ENCODE measurements at places on chromosomes 12 and 14.

GRCh38 chr12:106081606-106082005 lies 57.1 kb downstream of the NUAK1 start:
- no peak for DNase-seq

DNA sequence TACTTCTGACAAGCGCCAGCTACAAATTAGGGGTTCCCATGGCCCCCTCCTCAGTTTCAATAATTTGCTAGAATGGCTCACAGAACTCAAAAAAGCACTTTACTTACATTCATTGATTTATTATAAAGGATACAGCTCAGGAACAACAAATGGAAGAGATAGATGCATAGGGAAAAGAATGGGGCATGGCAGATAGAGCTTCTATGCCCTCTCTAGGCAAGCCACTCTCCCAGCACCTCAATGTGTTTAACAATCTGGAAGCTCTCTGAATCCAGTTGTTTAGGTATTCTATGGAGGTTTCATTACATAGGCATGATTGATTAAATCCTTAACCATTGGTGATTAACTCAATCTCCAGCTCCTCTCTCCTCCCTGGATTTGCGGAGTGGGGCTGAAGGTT lies 184.5 kb upstream of the DAAM1 start:
- DNase-seq: no peak

DNA sequence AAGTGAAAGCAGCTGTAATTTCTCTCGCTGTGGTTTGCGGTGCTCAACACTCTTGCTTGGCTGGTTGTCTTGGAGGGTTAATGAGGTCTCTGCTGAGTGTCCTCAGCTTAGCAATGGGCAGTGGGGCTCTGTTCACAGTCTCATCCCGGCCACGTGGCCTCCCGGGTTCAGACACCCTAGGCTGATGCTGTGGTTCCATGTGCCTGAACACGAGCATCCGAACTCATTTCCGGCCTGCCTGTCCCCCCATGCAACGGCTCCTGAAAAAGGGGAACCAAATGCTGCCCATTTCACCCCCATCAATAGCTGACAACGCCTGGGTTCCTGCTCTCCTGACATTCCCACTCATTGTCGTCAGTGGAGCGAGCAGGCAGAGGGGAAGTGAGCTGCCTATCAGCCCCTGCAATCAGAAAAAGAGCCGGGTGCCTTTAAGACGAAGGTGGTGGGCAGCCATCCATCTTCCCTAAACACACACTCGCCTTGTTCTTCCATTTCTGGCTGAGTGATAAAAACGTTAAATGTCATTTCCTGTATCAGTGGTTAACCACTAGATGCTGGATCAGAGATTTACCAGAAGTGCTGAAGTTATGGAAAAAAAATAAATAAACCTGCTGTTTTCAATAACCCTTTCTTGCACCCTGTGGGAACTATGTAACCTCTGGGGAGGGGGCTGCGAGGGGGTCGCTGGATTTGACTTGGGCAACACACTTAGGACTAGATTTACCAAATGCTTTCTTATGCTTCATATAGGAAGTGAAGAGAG lies 60.3 kb upstream of the BCL2L14 start:
- no peak for DNase-seq

- DNase-seq: no peak
Observed at GRCh38 chr12:6778217-6778573, 5.9 kb downstream of the LAG3 start.

- DNase-seq: no peak
Observed at GRCh38 chr12:111227476-111228420, 141.1 kb downstream of the PHETA1 start.

- DNase-seq: peak; percentile 84
Observed at GRCh38 chr14:22982477-22983245, at the start of gene AJUBA. TSS of gene AJUBA (minus strand) at chr14:22982551. CDS start at chr14:22982266, 285 bp downstream.

GRCh38 chr12:66392266-66392915 lies 90.1 kb downstream of the HELB start:
- DNase-seq: no peak

GRCh38 chr12:49274396-49275069 lies 9.7 kb downstream of the TUBA1C start:
- no peak for DNase-seq

DNA sequence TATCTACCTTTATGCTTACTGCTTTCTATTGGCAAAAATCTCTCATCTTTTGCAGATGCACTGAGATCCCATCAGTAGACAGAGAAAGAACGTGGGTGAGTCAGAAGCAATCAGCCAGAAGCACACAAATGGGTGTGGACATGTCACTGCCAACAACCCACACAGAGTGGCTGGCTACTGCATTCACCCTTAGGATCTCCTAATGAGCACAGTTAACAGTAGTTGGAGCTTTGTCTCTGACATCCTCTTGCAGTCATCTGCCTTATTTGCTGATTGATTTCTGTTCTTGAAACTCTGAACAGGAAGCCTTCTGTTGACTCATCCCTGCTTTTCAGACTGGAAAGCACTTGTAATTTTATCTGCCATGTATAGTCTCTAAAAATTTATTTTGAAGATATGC lies 117.2 kb downstream of the RGS6 start:
- peak; percentile 5 for DNase-seq

GRCh38 chr12:122137229-122137628 lies 36.8 kb downstream of the IL31 start:
- no peak for DNase-seq

GRCh38 chr14:81281332-81281731 lies 60.6 kb upstream of the GTF2A1 start:
- no peak for DNase-seq

GRCh38 chr12:50390316-50390741 lies 6.1 kb downstream of the FAM186A start:
- no peak for DNase-seq

DNA sequence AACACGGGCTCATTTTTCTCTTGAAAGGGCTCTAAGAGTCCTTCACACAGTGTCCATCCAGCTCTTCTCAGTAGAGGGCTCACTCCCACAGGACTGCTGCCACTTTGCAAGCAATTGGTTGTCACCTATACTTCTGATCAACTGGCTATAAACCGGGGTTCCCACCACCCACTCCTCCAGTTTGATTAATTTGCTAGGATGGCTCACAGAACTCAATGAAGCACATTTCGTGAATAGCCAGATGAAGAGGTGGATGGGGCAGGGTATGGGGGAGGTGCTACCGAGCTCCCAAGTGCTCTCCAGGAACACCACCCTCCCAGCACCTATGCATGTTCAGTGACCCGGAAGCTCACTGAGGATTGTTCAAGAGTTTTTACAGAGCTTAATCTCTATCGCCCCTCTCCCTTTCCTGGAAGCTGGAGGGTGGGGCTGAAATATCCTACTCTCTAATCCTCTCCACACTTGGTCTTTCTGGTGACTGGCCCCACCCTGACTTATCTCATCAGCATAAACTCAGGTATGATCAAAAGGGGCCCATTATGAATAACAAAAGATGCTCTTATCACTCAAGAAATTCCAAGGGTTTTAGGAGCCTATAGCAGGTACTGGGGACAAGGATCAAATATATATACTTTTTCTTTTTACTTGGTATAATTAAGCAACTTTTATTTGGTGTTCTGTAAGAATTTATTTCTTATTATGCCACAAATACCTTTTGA lies 13.9 kb upstream of the EGLN3 start:
- DNase-seq: no peak

DNA sequence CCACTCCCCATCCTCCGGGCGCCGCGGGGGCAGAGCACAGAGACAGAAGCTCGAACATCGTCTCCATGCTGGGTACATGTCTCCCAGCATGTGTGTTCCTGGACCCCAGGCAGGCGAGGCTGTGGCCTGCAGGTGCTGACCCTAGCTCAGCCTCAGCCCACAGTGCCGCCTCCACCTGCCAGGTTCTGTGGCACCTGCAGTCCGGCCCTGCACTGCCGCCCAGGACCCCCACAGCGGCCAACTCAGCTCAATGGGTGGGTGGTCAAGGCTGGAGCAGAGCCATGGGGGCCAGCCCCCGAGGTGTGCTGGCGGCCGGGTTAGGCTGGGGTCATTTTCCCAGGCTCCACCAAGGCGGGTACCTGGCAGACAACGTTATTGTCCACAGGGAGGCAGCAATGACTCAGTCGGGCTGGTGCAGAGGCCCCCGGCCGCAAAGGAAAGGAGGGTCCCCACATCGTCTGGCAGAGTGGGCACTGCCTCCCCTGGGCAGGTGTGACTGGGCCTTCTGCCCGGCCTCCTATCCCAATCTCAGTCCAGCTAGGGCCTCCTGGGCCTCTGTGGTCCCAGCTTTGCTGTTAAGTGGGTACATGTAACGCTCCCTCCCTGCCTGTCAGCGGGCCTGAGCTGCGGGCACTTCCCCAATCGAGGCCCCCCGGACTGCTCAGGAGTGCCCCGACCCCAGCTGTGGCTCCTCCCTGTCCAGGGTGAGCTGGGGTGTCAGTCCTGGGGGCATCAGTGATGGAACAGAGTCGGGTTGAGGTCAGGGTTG lies 20.2 kb upstream of the NUDT14 start:
- no peak for DNase-seq

- DNase-seq: peak; percentile 47
Observed at GRCh38 chr14:68978172-68978911, 760 bp downstream of the ACTN1 start.

DNA sequence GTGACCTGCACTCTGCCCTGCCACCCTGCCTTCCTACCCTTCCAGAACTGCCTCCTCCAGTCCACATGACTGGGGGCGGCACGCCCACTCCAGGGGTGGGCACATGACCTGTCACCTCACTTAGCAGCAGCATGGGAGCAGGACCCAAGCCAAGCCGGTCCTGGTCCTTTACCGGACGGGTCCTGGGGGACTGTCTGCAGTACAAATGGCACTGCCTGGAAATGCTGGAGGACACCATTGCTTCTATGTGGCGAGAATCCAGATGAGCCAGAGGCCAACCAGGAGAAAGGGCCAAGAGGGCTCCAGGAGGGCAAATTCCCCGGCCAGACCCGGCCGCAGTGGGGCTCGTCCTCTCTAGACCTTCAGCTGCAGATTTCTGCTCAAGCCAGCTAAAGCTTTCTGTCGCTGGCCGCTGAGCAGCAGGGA lies 33.1 kb downstream of the ITPK1 start:
- no peak for DNase-seq

DNA sequence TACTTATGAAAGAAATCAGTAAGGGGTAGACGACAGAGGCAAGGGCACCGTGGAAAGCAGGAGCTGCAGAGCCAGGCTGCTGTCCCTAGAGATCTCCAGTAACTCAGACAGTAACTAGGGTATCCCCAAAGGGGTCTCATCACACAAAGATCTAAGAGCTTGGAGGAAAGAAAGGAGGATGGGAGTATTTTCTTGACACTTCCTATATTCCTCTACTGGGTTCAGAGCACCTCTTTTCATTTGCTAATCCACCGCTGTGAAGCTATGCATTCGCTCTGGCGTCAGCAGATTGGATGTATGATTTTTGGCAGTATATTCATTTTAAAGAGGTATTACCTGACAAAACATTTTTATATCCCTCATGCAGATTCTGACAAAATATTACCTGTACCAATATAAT lies 12.6 kb downstream of the USP44 start:
- DNase-seq: no peak

GRCh38 chr12:93005928-93006392 lies 76.9 kb upstream of the EEA1 start:
- no peak for DNase-seq

DNA sequence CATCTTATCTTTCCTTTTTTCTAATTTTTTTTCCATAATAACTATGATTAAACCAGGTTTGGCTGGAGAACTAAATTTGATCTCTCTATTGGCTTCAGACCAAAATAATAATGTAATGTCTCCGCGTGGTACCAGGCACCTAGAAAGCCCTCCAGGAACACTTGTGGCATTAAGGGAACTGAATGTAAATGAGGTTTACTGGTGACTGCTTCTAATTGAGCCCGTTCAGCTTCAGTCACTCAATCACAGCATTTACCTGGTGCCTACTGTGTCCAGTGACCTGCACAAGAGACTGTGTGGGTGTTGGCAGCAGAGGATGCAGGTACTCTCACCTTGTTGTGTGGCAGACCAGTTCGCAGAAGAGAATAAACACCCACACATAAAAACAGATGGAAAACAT lies 302.5 kb downstream of the DPF3 start:
- DNase-seq: no peak

DNA sequence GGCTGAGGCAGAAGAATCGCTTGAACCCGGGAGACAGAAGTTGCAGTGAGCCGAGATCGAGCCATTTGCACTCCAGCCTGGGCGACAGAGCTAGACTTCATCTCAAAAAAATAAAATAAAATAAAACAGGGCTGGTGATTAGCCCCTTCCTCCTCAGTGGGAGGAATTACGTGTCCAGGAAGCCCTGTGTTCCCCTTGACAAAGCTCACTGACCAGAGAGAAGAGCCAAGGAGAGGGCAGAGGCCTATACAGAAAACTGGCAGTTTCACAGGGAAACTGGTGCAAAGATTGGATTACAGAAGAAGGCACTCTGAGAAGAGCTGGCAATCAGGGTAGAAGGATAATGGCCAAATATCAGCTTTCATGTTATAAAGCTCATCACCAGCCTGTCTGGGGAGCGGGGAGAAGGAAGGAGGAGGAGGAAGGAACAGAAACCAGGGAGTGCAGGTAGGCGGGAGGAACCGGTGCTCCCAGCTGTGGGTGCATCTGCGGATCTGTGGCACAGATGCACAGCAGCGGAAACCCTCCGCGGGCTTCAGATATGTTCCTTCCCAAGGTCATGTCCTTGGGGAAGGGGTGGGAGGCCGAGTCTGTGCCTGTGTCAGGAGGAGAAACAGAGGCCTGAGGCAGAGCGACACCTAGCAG lies 6.7 kb downstream of the RAB15 start:
- no peak for DNase-seq

GRCh38 chr14:56124327-56124726 lies 6.1 kb downstream of the PELI2 start:
- DNase-seq: no peak

GRCh38 chr12:400828-401227 lies 616 bp upstream of the CCDC77 start:
- DNase-seq: no peak

GRCh38 chr14:52054678-52055077 lies 14.2 kb downstream of the NID2 start:
- no peak for DNase-seq

DNA sequence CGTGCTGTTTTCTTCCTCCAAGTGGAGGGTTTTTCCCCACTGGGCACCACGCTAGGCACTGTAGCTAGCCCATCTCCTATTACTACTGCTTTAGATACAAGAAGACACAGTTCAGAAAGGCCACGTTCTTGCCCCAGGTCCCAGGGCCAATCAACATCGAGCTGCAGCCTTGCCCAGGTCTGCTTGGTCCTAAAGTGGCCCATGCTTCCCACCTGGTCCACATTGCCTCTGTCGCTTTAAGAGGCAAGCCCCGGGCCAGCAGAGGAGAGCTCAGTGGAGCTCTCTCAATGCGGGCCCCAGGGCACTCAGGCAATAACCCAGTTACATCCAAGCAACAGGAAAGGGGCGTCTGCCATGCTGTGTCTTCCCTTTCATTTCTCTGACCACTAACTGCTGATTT lies 148.1 kb downstream of the CALM1 start:
- DNase-seq: no peak

- DNase-seq: no peak
Observed at GRCh38 chr14:60862283-60862682, 118.6 kb downstream of the TRMT5 start.

DNA sequence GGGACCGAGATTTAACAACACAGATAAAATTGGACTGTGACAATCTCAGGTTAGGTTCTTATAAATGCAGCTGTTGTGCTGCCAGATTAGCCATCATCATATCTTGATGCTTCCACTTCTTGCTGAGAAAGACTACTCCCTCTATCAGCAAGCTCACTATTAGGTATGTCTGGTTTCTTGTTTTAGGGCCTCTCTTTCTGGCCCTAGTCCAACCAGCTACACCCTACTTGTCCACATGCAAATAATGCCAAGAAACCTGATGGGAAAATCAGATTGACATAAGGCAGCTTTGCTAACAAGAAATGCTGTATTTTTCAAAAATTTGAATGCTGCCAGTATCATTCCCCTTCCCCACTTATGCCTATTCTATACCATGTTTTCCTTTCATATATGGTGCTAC lies 296.0 kb downstream of the RMST start:
- DNase-seq: no peak

- DNase-seq: peak; percentile 64
Observed at GRCh38 chr14:103001651-103002396, 55.5 kb downstream of the CDC42BPB start.
